ENCODE measurements at places on chromosomes 3 and 15.

- no peak for DNase-seq
Observed at GRCh38 chr3:72261566-72262564, 476.9 kb upstream of the PROK2 start.

GRCh38 chr3:140152851-140153639, 218.1 kb downstream of the CLSTN2 start:
- DNase-seq = no peak

DNA sequence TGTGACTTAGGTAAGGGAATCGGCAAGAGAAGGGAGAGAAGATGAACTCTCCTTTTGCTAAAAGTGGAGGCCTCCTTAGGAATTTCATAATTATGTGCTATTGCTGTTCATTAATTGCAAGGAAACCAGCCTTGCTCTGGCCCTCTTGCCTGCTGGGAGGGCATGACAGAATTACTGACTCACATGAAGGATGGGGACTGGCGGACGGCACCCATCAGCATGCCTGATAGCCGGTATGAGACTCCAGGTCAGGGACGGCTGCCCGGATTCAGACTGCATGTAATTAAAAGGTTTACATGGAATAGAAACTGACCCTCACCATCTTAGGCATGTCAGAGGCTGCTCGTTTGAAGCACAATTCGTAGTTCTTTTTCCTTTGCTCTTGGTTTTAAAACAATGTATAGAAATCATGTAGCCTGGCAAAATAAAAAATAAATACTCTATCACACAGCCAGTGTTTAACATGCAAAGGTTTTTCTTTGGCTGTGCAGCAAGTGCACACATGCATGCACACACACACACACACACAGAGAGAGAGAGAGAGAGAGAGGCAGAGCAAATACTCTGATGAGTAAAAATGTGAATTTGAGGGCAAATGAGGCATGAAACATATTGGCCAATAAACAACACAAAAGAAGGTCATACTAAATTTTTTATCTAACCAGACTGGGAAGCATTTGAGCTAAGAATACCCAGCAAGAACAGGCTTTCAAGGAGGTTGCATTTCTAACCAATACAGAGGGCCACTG, 82.7 kb downstream of the FOXB1 start:
- no peak for DNase-seq

GRCh38 chr3:16904423-16905417, 20.0 kb downstream of the PLCL2 start:
- no peak for DNase-seq

- no peak for DNase-seq
Observed at GRCh38 chr3:71142441-71143161, 440.9 kb downstream of the FOXP1 start.

DNA sequence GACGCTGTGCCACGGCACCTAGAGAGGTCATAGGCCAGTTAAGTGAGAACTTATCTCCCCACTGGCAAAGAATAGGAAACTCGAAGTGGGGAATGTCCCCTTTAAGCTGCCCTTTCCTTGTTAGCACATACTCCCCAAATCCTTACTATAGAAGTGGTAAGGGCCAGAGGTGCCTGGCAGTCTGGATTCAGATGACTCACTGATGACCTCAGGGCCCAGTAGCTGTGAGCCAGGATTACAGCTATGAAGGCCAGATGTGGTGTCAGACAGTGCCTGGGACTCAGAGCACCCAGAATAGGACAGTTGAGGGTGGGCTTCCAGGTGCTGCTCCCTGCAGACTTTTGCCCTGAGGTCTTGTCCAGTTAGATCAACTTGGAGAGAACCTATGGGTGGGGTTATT, 37.7 kb downstream of the PDIA5 start:
- DNase-seq = no peak

DNA sequence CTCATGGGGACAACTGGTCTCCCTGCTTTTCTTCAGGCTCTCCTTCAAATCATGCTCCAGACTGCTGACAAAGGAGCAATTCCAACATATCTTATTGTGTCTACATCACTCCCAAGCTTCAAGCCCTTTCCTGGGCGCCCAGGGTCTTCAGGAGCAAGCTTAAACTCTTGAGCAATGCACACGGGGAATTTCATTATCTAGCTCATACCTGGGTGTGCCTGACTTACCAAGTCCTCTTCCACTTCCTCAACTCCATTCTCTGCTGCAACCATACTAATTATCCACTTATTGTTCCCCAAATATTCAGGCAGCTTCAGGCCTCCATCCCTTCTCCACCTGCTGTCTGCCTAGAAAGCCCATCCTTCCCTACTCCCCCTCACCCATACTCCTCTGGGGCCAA, 50.6 kb downstream of the B3GNT5 start:
- DNase-seq = no peak

DNA sequence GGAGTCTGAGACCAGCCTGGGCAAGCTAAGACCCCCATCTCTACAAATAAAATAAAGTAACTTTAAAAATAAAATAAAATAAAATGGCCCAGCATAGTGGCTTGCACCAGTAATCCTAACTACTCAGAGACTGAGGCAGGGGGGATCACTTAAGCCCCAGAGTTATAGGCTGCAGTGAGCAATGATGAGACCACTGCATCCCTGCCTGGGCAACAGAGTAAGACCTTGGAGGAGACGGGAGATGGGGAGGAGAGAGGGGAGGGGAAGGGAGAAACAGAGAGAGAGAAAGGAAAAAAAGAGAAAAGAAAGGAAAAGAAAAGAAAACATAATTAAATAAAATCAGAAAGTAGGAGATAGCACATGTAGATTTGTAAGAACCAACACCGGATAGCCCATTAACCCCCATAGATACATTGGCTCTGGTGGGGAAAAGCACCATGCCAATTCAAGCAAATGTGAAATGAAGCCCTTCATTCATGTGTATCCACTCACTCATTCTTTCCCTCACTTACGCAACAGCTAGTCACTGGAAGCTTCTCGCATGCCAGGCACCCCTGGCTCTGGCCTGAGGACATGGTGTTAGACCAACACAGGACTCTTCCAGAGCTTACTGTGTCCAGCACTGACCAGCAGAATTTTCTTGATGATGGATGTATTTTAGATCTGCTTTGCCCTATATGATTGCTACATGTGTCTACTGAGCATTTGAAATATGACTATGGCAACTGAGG, 183.2 kb downstream of the MAGI1 start:
- no peak for DNase-seq

- no peak for DNase-seq
Observed at GRCh38 chr15:101410612-101411011, 78.9 kb downstream of the PCSK6 start.

GRCh38 chr3:117144853-117145252, 435.3 kb downstream of the TUSC7 start:
- DNase-seq = no peak

- DNase-seq = no peak
Observed at GRCh38 chr3:37097776-37098175, 76.6 kb downstream of the LRRFIP2 start.

- no peak for DNase-seq
Observed at GRCh38 chr15:25801586-25802284, 61.4 kb downstream of the ATP10A start.

GRCh38 chr15:62254137-62254934, 89.3 kb upstream of the C2CD4B start:
- DNase-seq = peak; percentile 90

GRCh38 chr3:178440043-178440442, 96.2 kb upstream of the KCNMB2 start:
- DNase-seq = no peak

- no peak for DNase-seq
Observed at GRCh38 chr15:41790756-41791546, 16.7 kb downstream of the MAPKBP1 start.

- DNase-seq = no peak
Observed at GRCh38 chr15:92273723-92274122, 120.0 kb upstream of the ST8SIA2 start.

DNA sequence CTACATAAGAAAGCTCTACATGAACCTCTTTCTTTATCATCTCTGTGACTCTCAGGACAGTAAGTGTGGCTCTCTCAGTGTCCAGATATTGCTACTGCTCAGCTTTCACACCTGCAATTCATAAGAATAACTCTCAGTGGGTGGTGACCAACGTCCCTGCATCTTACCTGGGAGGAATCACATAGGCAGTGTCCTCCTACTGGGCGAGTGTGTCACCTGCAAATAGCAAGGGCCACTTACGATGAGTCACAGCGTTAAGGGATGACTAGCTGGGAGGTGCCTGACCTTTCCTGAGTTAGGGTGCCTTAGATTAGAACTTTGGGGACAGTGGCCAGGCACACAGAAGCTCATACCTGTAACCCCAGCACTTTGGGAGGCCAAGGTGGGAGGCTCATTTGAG, 90.8 kb upstream of the C3orf80 start:
- no peak for DNase-seq

DNA sequence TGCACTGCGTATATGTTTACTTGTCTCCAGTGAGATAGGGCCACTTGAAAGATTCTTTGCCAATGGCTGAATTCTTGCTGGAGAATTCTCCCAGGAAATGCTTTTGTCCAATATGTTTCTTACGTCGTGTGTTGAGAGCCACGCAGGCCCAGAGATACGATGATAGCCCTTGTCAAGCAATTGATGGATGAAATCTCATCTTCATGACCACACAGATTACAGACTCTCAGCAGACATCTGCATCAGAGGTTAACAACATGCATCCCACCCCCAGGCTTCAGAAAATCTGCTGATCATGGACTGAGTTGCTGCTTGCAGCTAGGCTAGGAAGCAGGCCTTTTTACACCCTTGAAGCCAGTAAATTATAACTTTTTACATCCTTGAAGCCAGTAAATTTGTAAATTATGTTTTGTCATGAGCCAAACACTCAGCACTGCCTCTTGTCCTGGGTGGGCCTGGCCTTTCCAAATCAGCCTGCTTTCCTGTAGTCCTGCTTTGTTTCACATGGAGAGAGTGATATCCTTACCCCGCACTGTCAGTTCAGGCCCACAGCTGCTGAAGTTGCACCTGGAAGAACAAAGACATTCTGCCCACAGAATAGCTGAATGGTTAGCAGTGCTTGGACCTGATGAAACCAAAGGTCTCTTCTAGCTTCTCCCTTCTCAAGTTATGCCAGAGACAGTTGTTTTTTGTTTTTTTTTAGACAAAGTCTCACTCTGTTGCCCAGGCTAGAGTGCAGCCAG, 84.4 kb downstream of the GPR156 start:
- DNase-seq = no peak

DNA sequence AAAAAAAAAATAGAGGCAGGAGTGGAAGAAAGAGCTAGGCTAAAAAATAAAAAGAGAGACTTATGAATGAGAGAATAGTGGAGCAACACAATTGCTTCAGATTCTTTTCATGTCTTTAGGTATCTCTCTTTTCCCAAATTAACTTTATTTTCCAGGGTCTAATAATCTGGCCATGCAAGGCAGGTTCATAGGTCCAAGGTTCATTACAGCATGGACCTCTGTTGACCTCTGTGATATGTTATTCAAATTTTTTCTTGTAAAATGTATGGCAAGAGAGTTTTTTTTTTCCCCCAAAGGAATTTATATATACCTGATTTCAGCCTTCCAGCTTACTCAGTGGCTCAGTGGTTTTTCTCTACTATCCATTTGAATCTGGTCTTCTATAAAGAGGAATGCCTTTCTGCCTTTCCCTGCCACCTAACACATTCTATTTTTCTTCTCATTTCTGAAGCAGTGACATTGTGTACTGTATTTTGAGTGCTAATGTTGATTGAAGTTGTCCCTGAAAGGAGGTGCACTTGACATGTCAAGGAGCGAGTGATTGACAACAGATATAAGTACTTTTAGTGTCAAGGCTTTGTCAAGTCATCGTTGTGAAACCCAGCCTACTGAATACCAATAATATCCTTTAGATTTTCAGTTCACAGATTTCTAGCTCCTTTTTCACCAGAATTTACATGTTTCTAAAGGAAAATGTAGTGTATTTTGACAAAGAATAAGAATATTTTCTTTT, 118.5 kb downstream of the MAP2K5 start:
- no peak for DNase-seq
